ENCODE measurements at places on chromosomes 4 and X.

DNA sequence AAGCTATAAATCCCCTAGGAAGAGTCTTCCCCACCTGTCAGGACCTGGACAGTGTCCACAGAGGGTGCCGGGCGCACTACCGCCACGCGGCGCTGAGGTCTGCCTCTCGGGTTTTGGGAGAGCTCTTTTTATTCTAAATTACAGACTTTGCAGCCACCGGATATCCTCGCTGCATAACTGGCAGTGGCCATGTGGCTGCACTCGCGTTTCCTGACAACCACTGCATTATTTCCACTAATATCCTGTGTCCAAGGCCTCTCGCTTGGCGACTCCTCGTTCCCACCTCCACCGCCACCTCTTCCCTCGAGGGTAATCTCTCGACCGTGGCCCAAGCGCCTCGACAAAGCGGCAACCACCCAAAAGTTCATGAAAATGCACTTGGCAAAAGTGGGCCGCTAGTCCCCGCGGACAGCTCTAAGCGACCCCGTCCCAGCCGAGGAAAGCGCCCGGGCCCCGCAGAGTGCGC is 512 bp upstream of the TMEM131L start:
- no peak for DNase-seq

- no peak for DNase-seq
Observed at GRCh38 chr4:144574000-144574399, 72.0 kb upstream of the HHIP start.

- DNase-seq: no peak
Observed at GRCh38 chr4:152331042-152331441, 204.8 kb downstream of the FBXW7 start.

DNA sequence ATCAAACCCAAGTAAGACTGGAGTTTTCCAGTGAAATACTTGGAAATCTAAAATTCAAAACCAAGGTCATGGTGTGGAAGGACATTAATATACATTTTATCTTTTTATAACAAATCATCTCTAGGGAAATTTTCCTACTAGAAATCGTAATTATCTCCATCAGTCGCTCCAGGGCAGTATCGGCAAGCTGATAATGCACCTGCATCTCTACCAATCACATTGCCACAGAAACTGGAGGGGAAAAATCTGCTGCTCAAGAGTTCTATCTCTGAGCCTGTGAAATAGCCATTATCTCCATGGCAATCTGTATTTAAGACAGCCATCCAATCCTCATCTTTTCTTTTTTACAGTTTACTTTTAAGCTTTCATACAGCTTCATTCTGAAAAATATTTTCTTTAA is 538.3 kb upstream of the GALNT7 start:
- no peak for DNase-seq

GRCh38 chrX:124348885-124349453 is 2.6 kb downstream of the SH2D1A start:
- no peak for DNase-seq

GRCh38 chrX:55028611-55029010 is 2.2 kb downstream of the ALAS2 start:
- DNase-seq: no peak

DNA sequence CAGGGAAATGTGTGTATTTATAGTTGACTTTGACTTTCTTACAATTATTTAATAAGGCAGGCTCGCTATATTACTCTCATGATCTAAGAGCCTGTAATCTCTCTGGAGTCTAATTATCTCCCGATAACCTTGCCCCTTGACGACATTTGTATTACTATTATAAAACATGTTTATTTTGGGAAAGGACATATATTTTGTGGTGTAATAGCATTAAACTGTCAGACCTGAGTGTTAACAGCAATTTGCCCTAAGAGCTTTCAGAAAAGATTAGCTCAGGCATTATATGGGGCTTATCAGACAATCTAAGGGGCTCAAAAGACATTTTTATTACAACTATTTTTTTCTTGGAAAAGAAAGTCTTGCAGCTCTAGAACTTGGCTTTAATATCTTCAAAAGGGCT is 427.9 kb upstream of the SLIT2 start:
- DNase-seq: no peak

DNA sequence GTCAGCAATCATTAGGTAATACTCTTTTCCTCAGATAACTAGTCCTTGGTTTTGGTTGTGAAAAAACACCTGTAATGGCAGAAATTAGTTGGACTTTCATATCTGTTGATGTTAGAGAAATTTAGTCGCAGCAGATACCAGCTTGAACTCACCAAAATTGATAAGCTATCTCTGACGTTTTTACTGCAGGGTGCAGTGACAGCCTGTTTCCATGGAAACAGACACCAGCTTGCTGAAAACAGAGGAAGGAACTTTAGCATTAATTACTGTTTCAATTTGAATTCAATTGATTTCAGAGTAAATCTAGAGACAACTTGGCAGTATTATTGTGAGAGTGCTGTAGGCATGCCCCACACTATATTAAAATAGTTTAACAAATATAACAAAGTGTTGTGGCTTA is 246.5 kb downstream of the PPP1R2C start:
- no peak for DNase-seq

DNA sequence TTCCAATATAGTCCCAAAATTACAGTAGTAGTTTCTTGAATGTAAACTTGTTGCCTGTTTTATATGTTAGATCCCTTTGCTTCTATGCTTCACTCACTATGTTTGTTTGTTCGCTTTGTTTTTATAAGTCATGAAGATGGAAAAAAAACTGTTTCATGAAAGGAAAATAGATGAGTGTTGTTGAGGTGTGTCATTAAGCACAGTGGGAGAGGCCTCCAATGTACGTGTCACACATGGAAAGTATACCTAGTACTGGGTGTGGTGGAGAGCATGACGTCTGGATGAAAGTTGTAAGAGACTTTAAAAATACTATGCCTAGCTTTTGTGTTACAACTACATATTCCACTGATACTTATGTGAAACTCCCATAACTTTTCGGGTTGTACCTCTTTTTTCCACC is 28.4 kb downstream of the PLS3 start:
- no peak for DNase-seq

- DNase-seq: no peak
Observed at GRCh38 chrX:93741811-93742210, 67.8 kb downstream of the FAM133A start.

DNA sequence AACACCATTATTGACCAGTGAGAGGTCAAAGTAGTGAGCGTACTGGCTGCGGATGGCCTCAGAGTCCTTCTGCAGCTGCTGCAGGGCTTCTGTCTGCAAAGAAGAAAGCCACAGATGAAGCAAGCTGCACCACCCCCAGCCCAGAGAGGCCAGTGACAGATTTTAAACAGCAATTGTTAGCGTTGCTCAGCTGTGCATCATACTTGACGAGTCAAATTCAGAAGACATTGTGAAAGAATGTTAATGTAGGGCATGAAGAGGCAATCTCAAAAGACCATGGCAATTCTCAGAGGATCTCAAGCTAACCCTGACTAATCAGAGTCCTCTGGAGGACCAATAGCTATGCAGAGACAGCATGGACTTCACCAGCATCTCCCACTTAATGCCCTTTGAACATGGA is 16.6 kb downstream of the DKC1 start:
- no peak for DNase-seq

DNA sequence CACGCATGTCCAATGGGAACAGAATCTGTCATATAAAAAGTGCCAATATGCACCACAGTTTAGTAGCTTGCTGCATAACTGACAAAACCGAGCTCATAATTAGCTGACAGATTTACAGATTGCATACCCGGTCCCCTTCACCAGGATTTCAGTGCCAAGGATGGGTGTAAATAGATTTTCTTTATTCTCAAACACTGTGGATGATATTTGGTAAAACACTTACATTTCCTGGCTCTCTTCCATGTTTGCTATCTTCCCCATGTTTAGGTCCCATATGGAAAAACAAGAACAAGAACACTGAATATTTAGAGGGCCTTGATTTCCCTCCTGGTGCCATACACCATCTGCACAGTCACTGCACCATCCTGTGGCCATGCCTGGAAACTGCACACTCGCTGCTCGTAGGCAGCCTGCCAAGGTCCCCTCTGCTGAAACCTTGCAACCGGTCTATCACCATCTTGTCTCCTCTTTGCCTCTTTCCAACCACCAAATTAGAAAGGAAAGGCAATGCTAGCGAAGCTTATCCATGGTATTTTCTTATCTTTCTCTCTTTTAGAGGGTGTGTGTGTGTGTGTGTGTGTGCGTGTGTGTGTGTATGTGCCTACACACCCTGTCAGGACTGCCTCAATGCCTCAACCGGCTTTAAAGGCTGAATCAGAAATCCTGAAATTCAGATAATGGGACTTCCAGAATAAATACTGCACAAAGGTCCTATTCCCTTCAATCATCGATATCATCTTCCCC is 124.2 kb upstream of the MBNL3 start:
- no peak for DNase-seq

DNA sequence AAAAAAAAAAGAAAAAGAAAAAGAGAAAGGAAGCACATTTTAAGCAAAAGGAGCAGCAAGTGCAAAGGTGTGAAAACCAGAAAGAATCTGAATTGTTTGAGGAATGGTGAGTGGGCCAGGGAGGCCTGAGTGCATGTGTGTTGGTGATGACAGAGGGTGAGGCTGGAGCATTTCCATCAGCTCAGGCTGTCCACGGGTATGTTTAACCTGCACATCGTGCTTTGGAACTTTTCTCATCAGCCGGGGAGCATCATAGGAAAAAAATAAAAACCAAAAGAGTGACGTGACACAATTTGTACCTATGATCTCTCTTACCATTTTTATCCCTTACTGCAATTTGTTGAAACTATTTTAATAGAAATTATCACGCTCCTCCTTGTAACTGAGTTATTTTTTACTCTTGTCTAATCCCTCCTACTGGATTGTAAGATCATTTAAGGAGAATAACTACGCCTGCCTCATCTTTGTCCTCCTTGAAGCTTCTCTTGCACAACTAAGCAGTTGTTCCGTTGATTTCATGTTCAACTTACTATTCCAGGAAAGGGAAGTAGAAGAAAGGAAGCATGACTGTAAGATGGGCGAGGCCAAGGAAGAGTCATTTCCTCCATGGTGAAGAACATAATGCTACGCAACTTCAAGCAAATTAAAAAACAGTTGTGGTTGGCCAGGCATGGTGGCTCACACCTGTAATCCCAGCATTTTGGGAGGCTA is 7.0 kb downstream of the PALLD start:
- no peak for DNase-seq

- no peak for DNase-seq
Observed at GRCh38 chrX:105477351-105477750, 256.9 kb upstream of the TEX13A start.

DNA sequence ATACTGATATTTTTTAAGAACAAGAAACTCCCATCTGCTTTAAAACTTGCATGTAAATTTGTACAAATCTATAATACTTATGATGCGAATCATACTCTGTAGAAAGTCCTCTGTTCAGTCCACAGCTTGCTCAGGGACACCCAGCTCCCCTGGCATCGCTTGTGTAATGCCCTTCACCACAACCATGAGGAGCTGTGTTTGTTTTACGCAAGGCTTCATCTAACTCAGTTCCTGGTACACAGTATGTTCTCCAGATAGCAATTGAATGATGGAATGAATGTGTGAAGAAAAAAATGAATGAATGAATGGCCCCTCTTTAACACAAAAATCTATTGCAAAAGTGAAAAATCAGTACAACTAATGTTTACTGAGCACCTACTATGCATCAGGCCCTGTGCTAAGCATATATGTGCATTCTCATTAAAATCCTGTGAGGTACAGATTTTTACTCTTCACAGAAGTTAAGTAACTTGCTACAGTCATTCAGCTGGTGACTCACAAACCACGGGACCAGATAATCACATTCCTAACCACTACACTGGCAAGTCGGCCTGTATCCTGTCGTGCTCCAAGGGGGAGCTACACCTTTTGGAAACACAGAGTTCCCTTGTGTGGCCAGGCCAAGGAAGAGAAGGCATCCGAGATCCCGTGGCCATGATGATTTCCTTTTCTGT is 58.7 kb upstream of the KDR start:
- DNase-seq: no peak

DNA sequence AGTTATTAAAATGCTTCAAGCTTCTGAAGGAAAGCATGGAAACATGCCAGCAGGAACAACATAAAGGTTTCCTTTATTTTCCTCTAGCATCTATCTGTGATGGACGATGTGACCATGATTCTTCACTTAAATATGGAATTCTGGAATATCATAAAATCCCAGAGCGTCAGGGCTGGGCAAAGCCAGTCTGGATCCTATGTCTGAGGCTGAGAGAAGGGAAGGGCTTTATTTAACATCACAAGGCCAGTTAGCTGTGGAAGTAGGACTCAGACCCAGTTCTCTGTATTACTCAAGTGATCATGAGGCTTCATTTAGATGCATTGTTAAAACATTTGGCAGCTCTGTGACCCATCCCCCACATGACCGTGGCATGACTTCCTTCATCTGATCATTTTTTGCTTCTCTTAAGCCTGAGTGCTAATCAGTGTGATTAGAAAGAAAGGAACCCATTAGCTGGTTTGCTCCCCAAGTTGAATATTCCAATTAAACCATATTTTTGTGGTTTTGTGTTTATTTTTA is 40.9 kb upstream of the EOLA2 start:
- no peak for DNase-seq

DNA sequence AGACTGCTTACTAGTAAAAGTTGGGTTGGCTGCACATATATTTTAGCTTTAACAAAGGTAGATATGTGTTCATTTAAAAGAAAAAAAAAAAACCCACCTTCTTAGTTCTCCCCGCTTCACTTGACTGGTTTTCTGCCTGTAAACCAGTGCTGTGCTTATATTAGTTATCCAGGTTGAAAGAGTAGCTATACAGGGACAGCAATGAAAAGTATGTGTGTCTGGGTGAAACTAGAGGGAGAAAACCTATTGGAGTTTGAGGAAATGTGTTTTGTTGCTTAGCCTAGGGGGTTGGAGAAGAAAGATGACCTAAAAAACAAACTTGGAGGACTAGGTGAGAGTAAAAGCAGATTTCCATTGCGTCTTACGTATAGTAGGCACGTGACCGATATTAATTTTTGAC is 4.5 kb downstream of the JADE1 start:
- DNase-seq: no peak

DNA sequence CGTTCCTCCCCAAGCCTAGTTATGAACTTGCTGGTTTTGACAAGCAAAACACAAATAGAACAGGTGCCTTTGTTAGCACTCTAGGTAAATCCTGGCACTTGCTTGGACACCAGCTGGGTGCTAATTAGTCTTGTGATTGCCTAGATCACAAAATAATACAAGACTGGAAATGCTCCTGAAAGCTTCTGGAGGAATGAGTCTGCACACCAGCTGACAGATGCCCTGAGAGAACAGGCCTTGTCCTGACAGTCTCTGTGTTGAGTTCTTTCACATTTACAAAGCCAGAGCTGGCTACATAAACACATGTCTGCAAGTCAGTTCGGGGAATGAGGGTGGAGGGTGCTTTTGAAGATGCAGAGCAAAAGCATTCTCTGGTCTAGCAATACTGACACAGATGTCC is 93.8 kb downstream of the ELOVL6 start:
- no peak for DNase-seq

GRCh38 chrX:154014429-154015380 is 5.0 kb downstream of the IRAK1 start:
- DNase-seq: no peak

GRCh38 chrX:47248576-47248975 is 15.8 kb downstream of the USP11 start:
- DNase-seq: no peak

GRCh38 chrX:13605611-13606010 is 36.2 kb downstream of the EGFL6 start:
- DNase-seq: no peak

Data from cortex of kidney (tissue), 1 donor.